ENCODE measurements at places on chromosomes 4 and X. TPM values are rescaled to one million over a fixed set of nuclear protein-coding genes. Genes with fewer than 3 reads are reported as not detected.

The BTC gene
- 2.9 TPM for total RNA-seq

The ADH1A gene
- 3.0 TPM for total RNA-seq

The FRYL gene
- 85.0 TPM for total RNA-seq

The PHOX2B gene
- not detected for total RNA-seq

The IL2RG gene
- 33.1 TPM for total RNA-seq

The DUX4 gene
- total RNA-seq, result not detected

The FATE1 gene
- not detected for total RNA-seq

The DMRTC1B gene
- 0.53 TPM for total RNA-seq

The DRP2 gene
- total RNA-seq, result not detected

The H2BW2 gene
- not detected for total RNA-seq

The NPY1R gene
- total RNA-seq, result 1.9 TPM

The SPANXA2 gene
- total RNA-seq, result not detected

The TLR10 gene
- 1.2 TPM for total RNA-seq

The SLC9B1 gene
- total RNA-seq, result 0.74 TPM

The ADH4 gene
- total RNA-seq, result 0.27 TPM

The CDX4 gene
- not detected for total RNA-seq

The PDCL2 gene
- total RNA-seq, result not detected

The PROM1 gene
- total RNA-seq, result 10.1 TPM

The S100G gene
- total RNA-seq, result not detected

The CENPVL2 gene
- not detected for total RNA-seq

The PRSS12 gene
- total RNA-seq, result 8.5 TPM

The C4orf50 gene
- total RNA-seq, result 0.09 TPM

The GALNTL6 gene
- total RNA-seq, result not detected

The HSFX4 gene
- not detected for total RNA-seq

The DSPP gene
- not detected for total RNA-seq

The PARM1 gene
- total RNA-seq, result 64.1 TPM

The WWC2 gene
- 109 TPM for total RNA-seq

The PPP4R3C gene
- not detected for total RNA-seq

The MAGEA10 gene
- total RNA-seq, result not detected

The SPANXA1 gene
- total RNA-seq, result not detected

Measured in lower lobe of right lung (tissue), 2 donors.